ENCODE measurements at places on chromosomes 11 and 22. TPM values are rescaled to one million over a fixed set of nuclear protein-coding genes. Genes with fewer than 3 reads are reported as not detected.

DNA sequence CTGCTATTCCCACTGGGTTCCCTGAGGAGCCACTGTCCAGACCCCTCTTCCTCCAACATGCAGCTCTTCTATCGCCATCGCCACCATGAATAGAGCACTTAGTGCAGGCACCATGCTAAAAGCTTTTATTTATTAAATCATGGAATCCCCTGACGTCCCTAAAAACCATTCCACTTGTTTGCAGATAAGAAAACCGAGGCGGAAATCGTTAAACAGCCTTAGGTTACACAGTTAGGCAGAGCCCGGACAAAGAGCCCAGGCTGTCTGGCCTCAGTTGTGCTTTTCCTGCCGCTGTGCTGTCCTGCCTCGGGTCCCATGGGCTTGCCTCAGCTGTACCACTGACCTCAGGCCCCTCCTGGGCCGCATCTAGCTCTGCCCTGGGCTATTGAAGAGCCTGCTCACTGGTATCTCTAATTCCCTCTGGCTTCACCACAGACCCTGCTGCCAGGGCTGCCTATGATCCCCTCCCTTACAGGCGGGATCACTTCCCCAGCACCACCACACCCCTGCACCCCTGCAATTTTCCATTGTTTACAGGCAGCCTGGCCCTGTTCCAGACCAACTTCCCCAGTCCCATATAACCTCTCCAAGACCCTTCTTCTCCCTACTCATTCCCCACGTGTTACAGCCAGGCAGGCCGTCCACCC is 13.0 kb upstream of the TUB start:
- no peaks in the 10 kb centered on the region for H3K27me3 ChIP-seq
- H3K27ac ChIP-seq: peak overlapping the region; percentile 84
- H3K4me1 ChIP-seq: peaks cover 10% of the 10 kb centered on the region
- no peak overlapping the region for H3K4me3 ChIP-seq

DNA sequence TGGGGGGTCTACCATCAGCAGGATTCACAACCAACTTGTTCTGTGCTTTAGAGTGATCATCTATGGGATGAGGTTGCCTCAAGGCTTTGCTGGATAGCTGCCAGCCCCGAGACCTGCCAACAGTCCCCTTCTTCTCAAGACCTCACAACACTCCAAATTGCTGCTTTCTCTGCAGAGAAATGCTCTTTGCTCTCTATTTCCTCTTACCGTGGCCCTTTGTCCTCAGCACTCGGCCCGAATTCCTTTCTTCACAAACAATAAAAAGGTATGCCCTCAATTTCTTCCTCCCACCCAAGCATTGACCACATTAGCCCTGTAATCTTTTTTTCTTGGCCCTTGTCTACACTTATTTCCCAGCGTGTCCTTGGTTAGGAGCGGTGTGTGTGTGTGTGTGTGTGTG is 147.4 kb upstream of the SNX19 start:
- H3K27me3 ChIP-seq: no peaks in the 10 kb centered on the region
- H3K27ac ChIP-seq: no peak overlapping the region
- no peak overlapping the region for H3K4me3 ChIP-seq
- no peaks in the 10 kb centered on the region for H3K4me1 ChIP-seq

DNA sequence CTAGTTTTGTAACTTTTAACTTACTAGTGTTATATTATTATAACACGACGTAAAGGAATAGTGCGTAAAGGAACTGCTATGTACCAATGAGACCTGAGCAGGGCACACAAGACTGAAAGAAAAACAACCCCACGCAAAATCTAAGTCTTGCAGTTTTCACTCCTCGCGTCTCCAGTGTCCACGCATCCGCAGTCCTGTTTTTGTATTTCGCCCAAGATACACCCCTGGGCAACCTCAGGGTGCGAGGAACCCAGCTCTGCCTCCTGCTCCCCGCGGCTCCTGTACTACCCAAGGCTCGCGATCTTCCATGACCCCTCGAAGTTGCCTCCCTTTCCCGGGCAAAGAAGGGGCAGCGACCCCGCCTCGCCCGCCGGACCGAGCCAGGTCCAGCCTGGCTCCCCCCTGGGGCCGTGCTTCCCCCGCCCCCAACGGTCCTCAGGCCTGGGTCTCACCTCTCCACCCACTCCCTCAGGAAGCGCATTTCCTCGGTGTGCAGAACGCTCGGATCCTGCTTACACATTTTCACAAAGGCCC is 393 bp downstream of the ST13 start:
- no peaks in the 10 kb centered on the region for H3K4me1 ChIP-seq
- H3K36me3 ChIP-seq: no peaks in the 10 kb centered on the region
- no peak for DNase-seq
- no peaks in the 10 kb centered on the region for H3K27me3 ChIP-seq

GRCh38 chr11:65184146-65184545 is 2.4 kb downstream of the CAPN1 start:
- no peak overlapping the region for H3K27ac ChIP-seq
- no peak for DNase-seq
- no peaks in the 10 kb centered on the region for H3K36me3 ChIP-seq
- no peaks in the 10 kb centered on the region for H3K4me1 ChIP-seq

- H3K27ac ChIP-seq: no peak overlapping the region
- H3K27me3 ChIP-seq: no peaks in the 10 kb centered on the region
- no peaks in the 10 kb centered on the region for H3K36me3 ChIP-seq
- no peak for DNase-seq
- no peaks in the 10 kb centered on the region for H3K4me1 ChIP-seq
These were observed 156.1 kb downstream of the ST3GAL4 start for GRCh38 chr11:126511475-126512115.

Gene DGCR8
- 13.2 TPM for total RNA-seq

GRCh38 chr11:69486773-69487291 is 5.4 kb downstream of the LINC01488 start:
- no peaks in the 10 kb centered on the region for H3K36me3 ChIP-seq
- peak overlapping the region; percentile 20 for H3K27ac ChIP-seq
- DNase-seq: no peak
- no peaks in the 10 kb centered on the region for H3K4me1 ChIP-seq
- no peaks in the 10 kb centered on the region for H3K27me3 ChIP-seq

Measured in uterus (tissue), 4 donors.